Left ventricle myocardium inferior (tissue), 1 donor: ENCODE measurements at places on chromosomes 2 and 18.

DNA sequence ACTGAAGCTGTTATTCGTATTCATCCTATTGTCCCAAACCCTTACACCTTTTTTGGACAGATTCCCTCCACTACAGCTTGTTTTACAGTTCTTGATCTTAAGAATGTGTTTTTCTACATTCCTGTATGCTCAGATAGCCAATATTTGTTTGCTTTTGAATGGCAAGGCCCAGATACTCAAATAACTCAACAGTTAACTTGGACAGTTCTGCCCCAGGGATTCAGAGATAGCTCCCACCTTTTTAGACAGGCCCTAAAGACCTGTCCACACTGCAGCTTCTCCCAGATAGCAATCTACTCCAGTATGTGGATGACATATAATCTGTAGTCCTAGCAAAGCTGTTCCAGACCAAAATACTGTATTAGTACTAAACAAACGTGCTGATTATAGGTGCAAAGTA lies 7.1 kb upstream of the AGXT start:
- no peak for DNase-seq

DNA sequence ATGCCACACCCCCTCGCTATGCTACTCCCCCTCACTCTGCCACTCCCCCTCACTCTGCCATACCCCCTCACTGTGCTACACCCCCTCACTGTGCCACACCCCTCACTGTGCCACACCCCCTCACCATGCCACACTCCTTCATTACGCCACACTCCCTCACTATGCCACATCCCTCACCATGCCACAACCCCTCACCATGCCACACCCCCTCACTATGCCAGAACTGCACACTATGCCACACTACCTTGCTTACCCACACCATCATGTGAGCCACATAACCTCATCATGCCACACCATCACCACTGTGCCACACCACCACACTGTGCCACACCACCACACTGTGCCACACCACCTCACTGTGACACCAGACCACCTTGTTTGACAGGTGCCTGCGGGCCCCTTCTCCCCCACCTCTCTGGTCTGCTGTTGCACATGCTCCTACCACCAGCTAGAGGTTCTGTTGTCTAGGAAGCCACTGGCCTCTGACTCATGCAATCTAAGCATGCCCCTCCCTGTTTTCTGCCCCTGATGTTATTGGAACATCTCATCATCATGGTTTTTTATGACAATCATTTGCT lies 22.0 kb downstream of the MARCHF4 start:
- no peak for DNase-seq

GRCh38 chr2:223613017-223613950 lies 11.1 kb upstream of the SCG2 start:
- peak; percentile 70 for DNase-seq

DNA sequence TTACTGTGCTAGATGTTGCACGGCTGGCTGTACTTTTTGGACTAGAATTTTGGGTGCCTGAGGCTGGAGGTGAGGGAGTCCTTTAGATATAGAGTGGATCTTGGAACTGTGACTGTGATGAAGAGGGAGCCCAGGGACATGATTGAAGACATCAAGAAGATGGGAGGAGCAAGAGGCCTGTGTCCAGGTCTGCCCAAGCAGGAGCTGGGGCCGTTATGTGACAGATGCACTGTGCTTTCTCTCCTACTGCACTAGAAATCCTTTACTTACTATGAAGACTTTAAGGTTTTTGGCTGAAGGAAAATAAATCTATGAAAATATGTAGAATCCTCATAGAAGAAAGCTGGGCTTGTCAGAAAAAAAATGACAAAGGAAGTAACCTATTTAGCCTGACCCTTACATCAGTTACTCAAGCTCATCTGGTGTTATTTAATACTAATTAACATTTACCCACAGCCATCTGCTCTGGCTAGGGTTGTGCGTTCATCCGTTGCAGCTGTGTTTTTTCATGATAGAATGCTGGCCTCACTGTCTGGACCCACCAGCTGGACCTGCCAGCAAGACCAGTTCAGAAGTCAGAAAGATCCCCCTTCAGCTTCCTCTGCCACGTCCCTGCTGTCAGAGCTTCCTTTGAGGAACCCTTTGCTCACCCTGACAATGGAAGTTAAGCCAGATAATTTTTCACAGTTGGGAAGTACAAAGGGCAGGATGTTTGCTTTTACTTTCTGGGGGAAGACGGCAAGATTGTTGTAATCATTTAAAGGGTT lies 16.7 kb downstream of the TSN start:
- DNase-seq: no peak

DNA sequence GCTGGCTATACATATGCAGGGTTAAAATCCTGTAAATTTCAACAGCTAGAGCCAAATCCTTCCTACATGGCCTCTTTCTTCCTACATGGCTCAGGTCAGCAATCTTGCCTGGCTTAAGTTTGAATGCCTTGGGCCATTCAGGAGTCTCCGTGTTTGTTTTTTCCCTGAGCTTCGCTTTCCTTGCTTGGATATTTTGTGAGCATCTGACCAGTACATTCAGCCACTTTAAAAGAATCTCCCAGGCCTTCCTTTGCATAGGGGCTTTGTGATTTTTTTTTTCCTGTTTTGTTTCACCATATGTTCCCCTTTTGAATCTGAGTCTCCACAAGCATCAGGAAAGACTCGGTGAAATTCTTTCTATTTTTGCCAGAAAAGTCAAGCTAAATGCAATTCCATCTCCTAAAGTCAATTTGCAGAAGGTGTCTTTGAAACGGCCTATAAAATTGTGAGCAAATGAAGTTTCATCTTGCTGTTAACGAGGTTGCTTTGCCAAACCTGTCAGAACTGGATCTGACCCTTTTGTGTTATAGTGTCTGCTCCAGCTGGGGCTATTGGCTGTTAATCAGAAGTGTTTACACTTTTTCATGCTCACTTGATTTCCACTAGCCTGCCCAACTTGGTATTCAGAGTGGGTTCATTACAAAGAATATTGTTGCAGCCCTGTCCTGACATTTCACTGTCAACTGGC lies 256.9 kb downstream of the DCC start:
- no peak for DNase-seq

- no peak for DNase-seq
These were observed 3.6 kb downstream of the ITM2C start for GRCh38 chr2:230868161-230868946.
